ENCODE measurements at places on chromosomes 7 and 10.

DNA sequence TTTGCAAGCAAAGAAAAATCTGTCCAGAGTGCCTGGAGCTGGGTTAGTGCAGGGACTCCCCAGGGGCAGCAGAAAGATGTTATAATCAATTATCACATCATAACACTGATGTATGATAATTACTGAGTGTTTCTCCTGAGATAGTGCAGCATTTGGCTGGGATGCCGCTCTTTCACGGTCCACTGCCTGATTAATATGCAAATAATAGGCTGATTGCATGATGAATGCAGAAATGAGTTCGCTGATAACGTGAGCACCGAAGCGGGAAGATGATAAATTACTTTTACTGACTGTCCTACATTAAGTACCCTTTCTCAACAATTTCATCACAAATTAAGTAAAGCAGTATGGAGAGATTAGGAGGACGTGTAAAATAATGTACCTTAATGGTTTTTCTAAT, 71.4 kb upstream of the SH2B2 start:
- DNase-seq, result no peak

- DNase-seq, result no peak
Observed at GRCh38 chr7:128951296-128951695, 13.6 kb downstream of the IRF5 start.

- DNase-seq, result no peak
Observed at GRCh38 chr10:6589287-6590094, 9.4 kb upstream of the PRKCQ start.

- peak; percentile 9 for DNase-seq
Observed at GRCh38 chr10:18606051-18606695, 45.2 kb downstream of the NSUN6 start.

- no peak for DNase-seq
Observed at GRCh38 chr10:125152450-125153368, 7.7 kb downstream of the CTBP2 start.

DNA sequence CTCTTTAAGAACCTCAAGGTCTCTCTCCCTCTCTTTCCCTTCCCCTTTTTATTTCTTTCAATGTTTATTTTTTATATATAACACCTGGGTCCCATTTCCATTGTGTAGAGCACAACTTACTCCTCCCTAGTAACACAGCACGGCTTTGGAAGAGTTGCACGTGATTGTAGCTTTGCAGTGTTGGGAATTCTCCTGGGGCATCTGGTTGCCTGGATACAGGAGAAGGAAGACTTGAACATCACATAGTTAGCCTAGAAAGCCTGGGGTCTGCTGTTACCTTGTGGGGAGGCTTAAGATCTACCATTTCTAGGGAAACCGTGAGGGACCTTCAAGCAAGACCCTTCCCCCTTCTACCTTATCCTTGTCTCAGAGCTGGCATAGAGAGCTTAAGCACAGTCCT, 41.1 kb upstream of the NFKB2 start:
- no peak for DNase-seq

- no peak for DNase-seq
Observed at GRCh38 chr7:31051598-31052486, at the start of gene ADCYAP1R1. Gene ADCYAP1R1, plus strand, starts transcription at chr7:31052308. Its CDS starts 10,957 bp downstream, at chr7:31063265.

DNA sequence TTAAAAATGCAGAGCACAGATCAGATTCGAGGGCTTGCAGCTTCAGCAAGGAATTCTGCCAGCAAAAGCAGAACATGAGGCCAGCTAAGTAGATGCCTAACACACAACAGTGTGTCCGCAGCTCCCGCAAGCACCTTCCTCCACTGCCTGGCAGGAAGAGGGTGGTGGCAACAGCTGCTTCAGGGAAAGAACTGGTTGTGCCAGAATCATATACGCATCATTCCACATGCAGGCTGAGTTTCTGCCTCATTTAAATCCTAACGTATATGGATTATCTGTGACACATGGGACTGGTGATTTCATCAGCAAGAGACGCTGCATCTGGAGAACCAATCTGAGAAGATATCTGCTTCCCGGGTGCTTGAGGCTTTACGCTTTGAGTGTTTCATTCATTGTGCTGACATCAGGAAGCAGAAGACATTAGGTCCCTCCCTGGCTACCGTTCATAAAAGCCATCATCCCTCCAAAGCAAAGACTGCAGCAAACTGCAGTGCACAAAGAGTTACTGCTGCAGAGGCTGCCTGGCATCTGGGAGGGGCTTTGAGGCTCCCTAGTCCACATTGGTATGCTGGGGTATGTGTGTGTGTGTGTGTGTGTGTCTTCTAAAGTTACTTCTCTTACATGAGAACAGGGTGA, 78.8 kb downstream of the FAM13C start:
- DNase-seq, result peak; percentile 66

DNA sequence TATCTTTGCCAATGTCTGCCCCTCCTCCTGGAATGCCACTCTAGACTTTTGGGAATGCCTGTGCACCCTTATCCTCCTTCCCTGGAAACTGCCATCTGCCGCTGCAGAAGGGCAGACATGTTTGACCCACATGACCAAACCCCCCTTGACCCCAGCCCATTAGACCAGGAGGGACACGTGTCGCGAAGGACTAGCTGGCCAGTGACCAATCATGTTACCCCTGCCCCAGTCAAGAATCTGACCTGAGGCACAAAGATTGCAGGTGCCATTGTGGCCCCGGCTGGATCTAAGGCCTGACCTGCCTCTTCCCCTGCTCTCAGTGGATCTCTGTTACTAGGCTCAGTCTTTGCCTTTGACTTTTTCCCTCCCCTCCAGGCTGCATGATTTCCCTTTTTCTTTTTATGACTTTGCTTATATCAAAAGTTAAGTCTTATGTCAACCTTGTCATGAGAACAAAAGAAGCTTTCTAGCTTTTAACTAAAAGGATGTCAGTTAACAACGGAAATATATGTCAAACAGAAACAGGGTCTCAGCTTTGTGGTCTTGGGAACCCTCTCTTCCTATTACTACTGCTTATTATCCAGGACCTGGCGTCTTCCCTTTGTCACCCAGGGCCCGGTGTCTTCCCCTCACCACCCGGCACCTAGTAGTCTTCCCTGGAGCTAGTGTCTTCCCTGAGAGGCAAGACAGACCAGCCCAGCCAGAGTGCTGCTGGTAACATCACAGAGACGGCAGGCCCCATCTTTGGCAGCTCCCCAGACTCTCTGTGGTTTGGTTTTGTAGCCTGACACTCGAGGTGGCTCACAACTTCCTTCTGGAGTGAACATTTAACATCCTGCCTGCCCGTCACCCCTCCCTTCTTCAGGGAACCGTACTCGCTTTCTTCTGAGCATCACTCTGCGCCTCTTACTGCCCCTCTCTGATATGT, 24.4 kb upstream of the PPIF start:
- DNase-seq, result peak; percentile 94

DNA sequence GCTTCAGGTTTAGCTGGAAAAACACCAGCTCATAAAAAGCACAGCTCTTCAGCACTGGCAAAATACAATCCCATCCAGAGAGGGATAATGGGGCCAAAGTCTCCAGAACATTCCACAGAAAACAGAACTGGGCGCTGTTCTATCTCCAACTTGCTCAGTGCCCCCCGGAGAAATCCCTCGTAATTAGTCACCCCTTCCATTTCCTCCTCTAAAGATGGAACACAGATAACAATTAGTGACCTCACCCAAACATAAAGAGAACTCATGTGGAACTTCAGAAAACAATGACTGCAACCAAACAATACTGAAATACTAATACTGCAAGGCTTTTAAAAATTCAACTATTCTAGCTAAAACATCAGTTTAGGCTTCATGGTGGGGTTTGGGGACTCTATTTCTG, 46.3 kb downstream of the KIAA1549 start:
- peak; percentile 42 for DNase-seq

DNA sequence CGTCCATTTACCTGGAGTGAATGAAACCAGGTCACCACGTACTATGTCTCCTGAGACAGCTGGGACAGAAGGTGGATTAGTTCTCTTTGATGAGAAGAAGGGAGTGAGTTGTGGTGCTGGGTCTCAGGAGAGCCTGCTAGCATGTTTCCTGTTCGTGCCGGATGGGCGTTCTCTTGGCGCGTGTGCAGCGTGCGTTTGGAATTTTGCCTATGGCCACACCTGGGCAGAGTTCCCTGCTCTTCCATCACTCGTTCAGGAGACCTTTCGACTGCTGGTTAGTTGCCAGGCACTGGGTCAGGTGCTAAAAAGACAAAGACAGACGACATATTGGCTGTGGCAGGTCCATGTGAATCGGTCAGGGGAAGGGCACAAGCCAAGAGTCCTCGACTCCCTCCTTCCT, 90.3 kb downstream of the TRRAP start:
- DNase-seq, result no peak

- peak; percentile 18 for DNase-seq
Observed at GRCh38 chr10:78584681-78585080, 484.1 kb upstream of the ZMIZ1 start.

GRCh38 chr10:77081481-77081891, 556.1 kb downstream of the KCNMA1 start:
- no peak for DNase-seq

GRCh38 chr10:69467928-69468750, 16.9 kb downstream of the TSPAN15 start:
- DNase-seq, result no peak

- DNase-seq, result no peak
Observed at GRCh38 chr7:121101621-121102020, 113.1 kb downstream of the CPED1 start.

GRCh38 chr10:72306215-72306760, 32.6 kb downstream of the DDIT4 start:
- no peak for DNase-seq

DNA sequence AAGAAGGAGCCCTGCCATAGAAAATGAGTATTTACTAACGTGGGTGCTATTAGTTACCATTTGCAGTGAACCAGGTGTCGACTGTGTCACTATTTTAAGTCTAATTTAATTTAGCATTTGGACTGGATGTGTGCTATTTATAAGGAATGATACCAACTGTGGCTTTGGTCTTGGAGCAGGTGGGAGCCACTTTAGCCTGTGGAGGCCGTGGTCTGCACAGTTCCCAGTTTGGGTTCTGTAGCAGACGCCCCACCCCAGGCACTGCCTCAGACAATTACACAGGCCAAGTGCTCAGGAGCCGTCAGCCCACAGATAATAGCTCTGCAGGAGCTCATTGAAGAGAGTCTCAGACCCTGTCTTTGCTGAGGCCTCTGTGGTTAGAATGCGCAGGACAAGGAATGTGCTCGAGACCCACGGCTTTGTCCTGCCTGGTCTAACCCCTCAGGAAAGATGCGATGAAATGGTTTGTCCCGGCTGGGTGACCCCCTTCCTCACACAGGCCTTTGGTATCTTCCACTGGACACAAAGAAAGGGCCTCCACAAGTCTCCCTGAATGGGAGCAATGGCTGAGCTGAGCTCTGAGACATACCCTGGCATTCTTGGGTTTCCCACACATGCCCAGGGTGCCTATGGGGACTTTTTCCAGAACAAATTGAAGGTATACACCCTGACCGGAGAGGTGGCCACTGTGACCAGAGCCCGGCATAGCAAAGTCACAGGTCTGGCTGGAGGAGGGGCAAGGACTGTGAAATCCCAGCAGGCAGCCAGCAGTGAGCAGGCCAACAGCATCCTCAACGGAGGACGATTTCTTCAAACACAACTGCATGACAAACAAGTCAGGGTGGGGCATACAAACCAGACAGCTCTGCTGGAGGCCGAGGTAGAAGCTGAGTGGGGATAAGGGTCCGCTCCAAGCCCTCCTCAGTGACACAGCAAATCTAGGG, 251.2 kb downstream of the ARHGAP12 start:
- DNase-seq, result no peak

DNA sequence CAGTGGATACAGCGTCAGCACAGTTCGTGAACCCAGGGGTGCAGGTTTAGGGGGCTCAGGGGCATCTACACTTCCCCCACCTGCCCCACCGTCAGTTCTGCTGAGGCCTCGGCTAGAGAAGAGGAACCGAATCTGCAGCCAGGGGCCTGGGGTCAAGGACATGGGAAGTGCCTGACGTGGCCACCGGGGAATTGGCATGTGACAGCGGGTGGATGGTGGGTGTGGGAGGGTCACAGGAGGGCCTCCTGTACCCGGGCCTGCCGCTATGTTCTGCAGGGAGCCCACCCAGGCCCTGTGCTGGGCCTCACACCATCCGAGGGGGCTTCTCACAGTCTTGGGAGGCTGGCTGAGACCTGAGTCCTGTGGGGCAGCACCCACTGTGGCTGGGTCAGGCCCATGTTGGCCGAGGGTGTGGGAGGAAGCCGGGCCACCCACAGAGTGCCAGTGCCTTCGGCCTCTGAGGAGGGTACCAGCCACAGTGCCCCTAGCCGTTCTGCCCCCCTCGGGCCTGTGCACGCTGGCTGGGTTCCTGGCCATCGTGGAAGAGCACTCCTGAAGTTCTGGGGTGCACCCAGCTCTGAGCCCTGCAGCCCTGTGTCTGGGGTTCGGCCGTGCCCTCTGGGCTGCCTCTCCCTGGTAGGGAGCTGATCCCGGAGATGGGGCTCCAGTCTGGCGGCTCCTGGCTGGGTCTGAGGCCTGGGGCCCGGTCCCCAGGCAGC, 5.9 kb downstream of the TTYH3 start:
- DNase-seq, result no peak

GRCh38 chr7:84612981-84613681, 418.5 kb upstream of the SEMA3A start:
- DNase-seq, result peak; percentile 34

DNA sequence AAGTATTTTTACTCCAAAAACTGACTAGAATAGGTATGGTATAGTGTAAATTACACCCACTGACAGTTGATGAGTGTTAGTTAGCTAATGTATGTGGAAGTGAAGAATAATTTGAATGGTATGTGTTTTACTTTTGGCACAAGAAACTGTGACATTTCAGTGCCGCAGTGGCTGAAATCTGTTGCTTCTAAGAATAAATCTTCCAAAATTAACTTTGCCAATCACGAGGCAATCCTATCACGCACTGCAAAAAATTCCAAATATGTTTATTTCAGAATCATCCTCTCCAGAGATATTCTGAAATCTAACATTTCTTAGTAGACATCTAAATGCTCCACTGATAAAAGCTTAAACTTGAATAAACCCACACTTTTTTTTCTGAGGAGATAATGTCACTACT, 61.2 kb downstream of the PCLO start:
- no peak for DNase-seq

DNA sequence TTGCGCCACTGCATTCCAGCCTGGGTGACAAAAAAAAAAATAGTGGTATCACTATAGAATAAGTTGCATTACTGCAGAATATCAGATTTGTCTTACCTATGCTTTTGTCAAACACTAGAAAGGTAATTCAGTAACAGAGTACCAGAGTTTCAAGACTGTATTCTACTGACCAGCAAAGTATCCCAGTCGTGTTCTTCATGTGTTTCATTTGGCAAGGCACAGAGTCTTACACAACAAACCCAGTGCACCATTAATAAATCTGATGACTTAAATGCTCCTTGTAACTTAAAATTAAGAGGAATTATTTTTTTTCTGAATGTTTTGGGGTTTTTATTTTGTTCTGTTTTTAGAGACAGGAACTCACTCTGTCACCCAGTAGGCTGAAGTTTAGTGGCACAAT, 34.4 kb upstream of the PBLD start:
- DNase-seq, result no peak

- DNase-seq, result no peak
Observed at GRCh38 chr10:125086691-125087090, 73.7 kb downstream of the CTBP2 start.

DNA sequence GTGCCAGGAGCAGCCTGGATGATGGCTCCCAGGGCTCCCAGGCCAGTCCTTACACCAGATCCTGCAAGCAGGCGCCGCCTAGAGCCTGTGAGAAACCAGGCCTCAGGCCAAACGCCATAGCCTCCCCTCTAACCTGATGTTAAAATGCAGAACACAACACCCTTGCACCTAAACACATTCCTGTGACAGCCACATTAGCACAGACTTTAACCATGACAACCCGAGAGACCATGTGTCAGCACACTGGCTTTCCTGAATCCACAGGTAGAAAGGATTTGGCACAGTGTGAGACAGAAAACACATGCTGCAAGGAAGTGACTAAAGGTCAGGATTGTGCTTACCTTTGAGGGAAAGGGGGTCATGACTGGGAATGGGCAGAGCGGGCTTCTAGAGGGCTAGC, 59.9 kb downstream of the SGMS1 start:
- DNase-seq, result no peak

All from fibroblast of skin of abdomen (primary cell).